ENCODE measurements at places on chromosomes 1 and 21.

GRCh38 chr1:94501935-94502334, 39.6 kb downstream of the F3 start:
- no peak for DNase-seq

GRCh38 chr1:18996548-18997177, 40.2 kb upstream of the IFFO2 start:
- DNase-seq = no peak

DNA sequence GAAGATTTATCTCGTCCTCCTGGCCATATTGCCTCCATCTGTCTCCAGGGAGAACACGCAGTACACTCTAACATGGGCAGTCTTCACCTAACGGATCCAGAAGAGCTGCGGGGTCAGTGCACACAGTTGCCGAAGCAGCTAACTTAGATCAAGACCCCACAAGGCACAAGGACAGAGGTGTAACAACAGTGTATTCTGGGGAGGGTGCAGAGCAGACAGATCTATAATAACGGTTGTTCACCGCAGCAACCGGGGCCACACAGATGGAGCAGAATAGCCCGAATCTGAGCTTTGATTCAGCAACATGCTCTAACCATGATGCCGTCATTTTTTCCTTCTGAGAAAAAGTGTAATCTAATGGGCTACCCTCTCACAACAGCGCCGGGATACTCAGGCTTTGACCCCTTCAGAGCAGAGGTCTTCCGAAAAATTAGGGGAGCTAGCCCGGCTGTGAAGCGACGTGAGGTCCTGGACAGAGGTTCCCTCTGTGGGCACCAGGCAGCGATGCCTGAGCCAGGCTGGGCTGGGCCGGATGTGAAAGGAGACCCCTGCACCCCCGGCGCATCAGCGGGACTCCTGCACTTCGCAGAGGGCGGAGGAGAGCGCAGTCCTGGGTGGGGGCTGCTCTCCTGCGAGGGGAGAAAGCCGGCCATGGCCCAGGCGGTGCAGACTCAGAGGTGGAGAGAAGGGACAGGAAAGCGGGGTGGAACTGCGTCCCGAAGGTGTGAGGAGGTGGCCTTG, 57.5 kb downstream of the BCL9 start:
- peak; percentile 47 for DNase-seq

DNA sequence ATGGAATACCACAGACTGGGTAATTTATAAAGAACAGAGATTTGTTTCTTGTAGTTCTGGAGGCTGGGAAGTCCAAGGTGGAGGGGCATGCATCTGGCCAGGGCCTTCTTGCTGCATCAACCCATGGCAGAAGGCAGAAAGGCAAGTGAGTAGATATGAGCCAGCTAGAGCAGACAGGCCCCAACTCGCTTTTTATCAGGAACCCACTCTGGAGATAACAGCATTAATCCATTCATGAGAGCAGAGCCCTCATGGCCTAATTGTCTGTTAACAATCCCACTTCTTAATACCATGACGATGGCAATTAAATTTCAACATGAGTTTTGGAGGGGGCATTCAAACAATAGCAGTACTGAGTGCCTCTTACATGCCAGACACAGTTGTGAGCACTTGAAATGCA, 87.2 kb upstream of the SOX13 start:
- DNase-seq = no peak

- DNase-seq = no peak
These were observed 5.5 kb upstream of the ACTRT2 start for GRCh38 chr1:3015744-3016143.

- DNase-seq = no peak
These were observed 126.0 kb downstream of the PRDM2 start for GRCh38 chr1:13826009-13826408.

DNA sequence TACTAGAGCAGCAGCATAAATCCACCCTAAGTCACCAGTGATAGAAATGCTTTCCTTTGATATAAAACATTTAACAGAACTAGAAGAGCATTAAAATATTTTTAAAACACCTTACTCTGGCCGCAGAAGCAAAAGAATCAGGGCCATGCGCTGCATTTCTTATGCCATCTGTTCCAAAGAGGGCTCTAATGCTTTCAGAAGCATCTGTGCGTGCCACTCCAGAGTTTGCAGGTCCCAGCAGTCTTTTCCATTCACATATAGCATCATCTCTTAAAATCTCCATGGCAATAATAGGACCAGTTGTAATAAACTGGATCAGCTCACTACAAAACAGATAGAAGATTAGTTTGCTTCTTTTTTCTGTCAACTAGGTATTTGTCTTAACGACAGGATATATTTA, 69.2 kb downstream of the NME7 start:
- DNase-seq = no peak

- no peak for DNase-seq
These were observed 118.5 kb downstream of the MATN1 start for GRCh38 chr1:30604801-30605440.

DNA sequence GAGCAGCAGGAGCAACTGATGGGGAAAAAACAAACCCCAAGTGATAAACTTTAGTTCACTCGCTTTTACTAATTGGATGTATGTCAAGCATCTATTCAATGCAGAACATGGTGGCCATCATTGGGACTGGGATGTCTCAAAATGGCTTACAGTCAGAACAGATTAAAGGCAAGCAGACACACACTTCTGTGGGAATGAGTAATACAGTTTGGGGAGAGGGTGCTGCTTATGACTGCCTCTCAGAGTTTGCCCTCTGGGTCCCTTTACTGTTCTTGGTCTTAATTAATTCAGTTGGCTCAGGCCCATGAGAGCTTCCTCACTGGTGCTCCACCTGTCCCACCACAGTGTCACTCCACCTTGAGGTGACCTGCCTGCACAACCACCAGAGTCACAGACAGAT, 119.5 kb downstream of the TBX19 start:
- no peak for DNase-seq

- no peak for DNase-seq
These were observed 19.5 kb upstream of the SH2D2A start for GRCh38 chr1:156836041-156836654.

- no peak for DNase-seq
These were observed 48.2 kb downstream of the SYT2 start for GRCh38 chr1:202662081-202662480.

- no peak for DNase-seq
These were observed 75.2 kb upstream of the ZC3H12A start for GRCh38 chr1:37399205-37399604.

GRCh38 chr1:230109895-230110667, 43.0 kb downstream of the GALNT2 start:
- no peak for DNase-seq

DNA sequence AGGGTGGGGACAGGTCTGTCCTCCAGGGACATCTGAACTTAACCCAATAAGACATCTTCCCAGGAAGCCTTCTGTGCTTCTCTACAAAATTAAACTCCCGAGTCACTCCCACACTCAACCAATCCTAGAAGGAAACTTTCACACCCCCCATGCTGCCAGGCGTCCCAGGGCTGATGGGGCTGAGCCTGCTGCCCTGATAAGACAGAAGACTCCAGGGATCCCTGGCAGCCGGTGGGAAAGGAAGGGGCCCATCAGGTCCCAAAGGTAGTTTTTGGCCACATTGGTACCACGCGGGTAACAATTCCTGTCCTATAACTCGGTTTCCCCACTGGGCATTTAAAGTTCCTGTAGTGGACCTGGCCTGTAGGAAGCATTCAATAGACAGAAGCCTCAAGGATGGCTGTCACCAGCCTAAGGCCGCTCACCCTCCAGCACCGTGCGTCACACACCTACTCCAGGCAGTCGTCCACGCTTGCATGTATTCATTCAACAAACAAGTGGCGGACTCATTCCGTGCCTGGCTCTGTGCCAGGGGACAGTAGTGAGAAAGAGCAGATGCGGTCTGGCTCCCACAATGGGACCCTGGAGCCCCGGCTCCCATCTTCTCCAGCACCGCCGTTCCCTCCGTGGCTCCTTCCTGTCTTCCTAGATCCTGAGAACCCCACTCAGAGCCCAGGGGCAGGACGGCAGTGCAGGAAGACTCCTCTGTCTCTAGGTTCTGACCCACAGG, 465.2 kb downstream of the NPHP4 start:
- no peak for DNase-seq

Data from endothelial cell (in vitro differentiated cells).